ENCODE measurements at places on chromosomes 11 and 22.

DNA sequence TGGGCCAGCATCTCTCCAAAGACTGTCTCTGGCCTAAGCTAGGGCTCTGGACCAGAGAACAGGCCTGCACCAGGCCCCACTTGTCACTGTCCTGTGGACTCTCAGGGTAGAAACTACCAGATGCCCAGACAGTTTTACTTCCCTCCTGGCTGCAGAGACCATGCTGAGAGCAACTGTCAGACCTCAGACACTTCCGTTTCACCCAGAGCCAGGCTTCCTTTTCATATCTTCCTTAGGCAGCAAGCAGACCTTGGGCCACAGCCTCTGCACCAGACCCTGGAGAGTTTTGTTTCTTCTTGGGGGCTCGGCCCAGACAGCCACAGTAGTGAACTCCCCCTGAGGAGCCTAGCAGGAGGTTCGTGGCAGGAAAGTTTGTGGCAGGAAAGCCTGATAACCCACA, 12.1 kb upstream of the FCHSD2 start:
- no peak for DNase-seq

DNA sequence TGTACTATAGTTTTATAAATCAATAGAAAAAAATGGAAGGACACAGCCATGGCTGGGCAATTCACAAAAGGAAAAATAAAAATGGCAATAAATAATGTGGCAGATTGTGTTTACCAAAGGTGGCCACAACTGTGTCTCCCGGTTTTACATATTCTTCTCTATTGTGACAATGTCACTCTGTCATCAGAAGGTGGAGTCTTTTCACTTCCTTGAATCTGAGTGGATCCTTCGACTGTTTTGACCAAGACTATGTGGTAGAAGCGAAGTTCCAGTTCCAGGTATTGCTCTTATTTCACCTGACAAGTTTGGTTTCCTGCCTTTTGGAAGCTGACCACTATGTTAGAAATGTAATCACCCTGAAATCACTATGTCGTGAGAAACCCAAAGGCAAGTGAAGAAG, 31.0 kb upstream of the HSD17B12 start:
- DNase-seq: no peak

- no peak for DNase-seq
Observed at GRCh38 chr11:72700146-72700545, 25.9 kb upstream of the PDE2A start.

- no peak for DNase-seq
Observed at GRCh38 chr11:33490842-33491370, 209.7 kb downstream of the C11orf91 start.

GRCh38 chr11:122882857-122883645, 492 bp downstream of the JHY start:
- DNase-seq: peak; percentile 88
